ENCODE measurements at places on chromosomes 1 and 21.

DNA sequence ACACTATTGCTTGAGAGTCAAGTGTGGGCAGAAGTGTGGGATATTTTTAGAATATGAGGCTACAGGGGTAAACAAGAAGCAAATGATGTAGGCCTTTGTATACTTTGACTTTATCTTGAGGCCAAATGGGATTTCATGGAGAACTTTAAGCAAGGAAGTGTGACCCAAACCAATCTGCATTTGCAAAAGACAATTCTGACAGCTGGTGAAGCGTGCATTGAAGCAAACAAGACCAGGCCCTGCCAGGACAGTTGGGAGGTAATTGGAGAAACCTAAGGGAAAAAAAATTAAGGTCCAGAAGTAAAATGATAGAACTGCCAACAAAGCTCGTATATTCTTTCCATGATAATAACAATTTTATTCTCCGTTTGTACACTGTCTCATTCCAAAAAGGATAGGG is 168.3 kb downstream of the TM2D1 start:
- DNase-seq: no peak

- DNase-seq: no peak
Measured at GRCh38 chr1:201298396-201299381, 15.4 kb downstream of the PKP1 start.

- DNase-seq: no peak
Measured at GRCh38 chr1:169550294-169550693, 36.0 kb downstream of the F5 start.

DNA sequence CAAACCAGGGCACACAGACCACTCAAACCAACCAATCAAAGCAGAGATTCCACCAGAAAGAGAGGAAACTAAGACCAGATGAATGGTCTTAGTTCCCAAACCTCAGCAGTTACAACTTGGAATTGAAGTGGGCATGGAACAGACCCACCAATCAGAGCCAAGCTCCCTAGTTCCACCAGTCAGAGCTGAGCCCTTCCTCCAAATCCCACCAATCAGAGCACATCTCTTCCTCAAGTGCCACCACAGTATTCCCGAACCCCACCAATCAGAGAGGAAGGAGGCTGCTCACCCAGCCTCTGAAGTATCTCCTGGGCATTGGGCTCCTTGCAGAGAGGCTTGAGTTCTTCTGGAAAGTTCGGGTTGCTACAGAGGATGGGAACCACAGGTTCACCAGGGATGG is 1.4 kb downstream of the GUCA2A start:
- no peak for DNase-seq

GRCh38 chr1:112114540-112114939 is 125.1 kb upstream of the KCND3 start:
- DNase-seq: no peak

- DNase-seq: no peak
Measured at GRCh38 chr1:85650645-85651044, 57.6 kb downstream of the ZNHIT6 start.

DNA sequence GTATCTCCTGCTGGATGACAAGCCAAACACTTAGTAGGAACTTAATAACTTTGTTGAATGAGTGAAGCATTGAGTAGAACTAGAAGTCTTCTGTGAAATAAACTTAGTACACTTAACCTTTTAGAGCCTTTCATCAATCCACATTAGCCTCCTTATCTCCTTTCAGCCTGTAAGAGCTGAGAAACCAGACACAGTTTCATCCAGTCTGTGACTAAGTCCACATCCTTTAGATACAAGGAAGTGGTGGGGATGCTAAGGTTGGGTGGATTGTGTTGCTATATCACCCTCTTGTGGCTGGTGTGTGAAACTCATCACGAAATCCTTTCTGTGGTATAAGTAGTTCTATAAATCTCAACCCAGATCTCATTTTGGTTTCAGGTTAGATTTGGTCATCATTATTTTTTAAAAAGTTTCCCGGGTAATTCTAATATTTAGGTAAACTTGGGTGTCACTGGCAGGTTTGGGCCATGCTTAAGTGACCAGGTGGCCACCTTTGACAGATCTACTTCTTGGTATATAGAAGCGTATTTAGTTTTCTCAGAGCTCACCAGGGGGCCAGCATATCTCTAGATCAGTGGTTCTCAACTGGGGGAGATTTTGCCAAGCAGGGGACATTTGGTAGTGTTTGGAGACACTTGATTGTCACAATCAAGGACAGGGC is 27.8 kb upstream of the CD84 start:
- DNase-seq: peak; percentile 48

GRCh38 chr1:56525489-56526041 is 53.8 kb downstream of the PLPP3 start:
- no peak for DNase-seq

- no peak for DNase-seq
Measured at GRCh38 chr1:228998179-228998578, 262.9 kb downstream of the RHOU start.

DNA sequence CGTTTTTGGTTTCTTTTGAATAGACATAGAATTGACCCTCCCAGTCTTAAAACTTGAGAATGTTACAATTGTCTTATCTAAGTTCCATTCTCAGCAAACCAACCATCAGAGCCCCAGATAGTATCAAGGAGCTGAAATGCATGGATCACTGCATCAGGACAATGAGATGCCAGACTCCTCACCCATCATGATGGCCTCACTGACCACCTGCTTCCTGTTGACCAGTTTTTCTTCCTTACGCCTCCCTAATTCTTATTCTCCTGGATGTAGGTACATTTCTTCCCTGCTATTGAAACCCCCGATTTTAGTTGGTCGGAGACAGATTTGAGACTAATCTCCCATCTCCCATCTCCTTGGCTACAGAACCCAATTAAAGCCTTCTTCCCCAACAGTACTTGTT is 17.7 kb downstream of the MATN1 start:
- no peak for DNase-seq

DNA sequence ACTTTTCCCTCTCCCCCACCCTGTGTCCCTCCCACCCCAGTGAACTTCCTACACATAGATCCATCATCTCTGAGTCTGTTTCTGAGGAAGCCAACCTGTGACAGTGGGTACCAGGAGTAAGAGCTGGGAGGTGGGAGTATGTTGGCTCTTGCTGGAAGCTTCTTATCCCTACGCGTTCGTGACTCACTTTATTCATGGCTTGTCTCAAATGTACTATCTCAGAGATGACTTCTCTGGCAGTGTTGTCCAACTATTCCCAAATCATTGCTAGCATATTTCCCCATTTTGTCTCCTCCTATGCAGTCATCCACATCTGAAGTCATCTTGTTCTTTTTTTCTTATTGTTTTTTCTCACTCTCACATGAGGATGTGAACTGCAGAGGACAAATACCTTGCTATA is 88.0 kb downstream of the HIVEP3 start:
- DNase-seq: no peak

DNA sequence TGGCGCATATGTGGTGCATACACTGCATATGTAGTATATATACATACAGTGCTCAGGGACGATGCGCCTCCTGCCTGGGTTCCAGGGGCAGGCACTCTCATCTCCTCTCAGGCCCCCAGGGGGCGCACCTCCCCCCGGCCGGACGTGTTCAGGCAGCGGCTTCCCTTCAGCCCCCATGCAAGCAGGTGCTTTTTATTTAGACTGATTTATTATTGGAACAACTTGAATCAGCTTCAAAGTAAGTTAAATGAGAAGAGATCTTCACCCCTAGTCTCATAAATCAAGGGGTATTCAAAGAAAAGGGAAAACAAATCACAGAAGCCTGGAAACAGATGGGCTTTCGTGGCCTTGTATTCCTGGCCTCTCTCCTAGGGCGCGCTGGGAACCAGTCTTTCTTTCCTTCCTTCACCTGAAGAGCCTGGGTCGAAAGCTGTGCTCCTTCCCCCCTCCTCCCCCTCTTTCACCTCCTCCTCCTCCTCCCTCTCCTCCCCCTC is 64.6 kb downstream of the UBIAD1 start:
- no peak for DNase-seq

DNA sequence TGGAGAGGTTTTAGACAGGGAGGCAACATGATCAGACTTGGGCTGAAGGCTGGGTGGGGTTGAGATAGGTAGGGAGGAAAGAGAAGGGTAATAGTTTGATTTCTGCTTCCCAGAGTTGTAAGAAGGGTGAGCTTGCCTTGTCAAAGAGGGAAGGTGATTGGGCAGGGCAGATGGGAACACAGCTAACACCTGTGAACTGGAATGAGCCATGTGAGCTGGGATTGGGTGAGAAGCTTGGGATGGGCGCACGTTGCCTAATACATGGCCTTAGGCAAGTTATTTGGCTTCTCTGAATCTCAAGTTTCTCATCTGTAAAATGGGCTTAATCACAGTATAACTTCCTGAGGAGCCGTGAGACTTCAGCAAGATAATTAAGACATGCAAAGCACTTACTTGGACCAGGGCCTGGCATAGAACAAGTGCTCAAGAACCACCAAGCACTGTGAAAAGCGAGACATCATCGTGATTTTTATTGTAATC is 33.8 kb upstream of the ID3 start:
- DNase-seq: no peak

GRCh38 chr1:203038891-203039608 is 12.8 kb downstream of the PPFIA4 start:
- peak; percentile 72 for DNase-seq

GRCh38 chr1:29626726-29627125 is 390.4 kb downstream of the PTPRU start:
- no peak for DNase-seq

DNA sequence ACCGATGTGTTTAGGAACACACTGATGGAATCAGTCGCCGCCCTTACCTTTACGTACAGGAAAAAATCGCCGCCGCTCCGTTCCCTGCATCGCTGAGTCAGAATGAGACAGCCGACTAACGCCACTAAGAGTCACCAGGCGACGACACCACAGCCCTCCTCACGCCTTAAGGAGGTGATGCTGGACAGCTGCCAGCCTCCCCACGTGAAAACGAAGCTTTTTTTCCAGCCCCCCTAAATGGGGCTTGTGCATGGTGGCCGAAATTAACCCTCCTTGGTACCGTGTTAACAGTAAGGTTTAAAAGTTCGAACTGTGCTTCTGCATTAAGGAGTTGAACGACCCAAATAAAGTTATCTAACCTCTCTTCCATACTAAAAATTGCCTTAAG is 511 bp downstream of the DNTTIP2 start:
- DNase-seq: peak; percentile 57

DNA sequence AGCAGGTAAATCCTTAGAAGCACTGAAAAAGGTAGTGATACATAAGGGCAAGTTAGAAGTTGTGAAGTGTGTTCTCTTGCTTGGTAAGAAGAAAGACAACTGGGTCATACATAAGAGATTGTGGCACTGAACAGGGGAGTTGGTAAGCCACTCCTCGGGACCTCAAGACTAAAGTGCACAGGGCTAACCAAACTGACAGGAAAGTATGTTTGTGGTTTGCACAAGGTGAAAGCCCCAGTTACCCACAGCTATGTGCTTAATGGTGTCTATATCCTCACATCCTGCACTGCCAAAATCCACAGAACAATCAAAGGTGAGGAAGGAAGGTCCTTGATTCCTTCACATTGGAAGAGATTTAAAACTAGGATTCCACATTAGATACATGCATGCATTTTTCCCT is 276.5 kb downstream of the DNM3 start:
- DNase-seq: no peak

- DNase-seq: no peak
Measured at GRCh38 chr21:43842742-43843141, 22.3 kb upstream of the AGPAT3 start.

DNA sequence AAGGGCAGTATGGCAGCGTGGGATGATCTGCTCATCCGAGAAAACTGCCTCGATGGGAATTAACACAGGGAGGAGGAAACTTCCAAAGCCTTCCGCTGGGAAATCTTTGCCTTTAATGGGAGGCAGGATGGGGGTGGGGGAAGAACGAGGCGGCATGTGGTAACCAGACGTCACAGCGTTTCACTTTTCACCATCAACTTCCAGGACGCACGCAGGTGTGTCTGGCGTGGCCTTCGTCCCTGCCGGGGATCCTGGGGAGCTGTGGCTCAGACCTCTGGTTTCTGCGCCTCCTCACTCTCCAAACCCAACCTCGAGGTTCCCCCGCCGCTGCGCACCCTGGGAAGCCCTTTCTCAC is 282 bp downstream of the RSPH1 start:
- DNase-seq: no peak

DNA sequence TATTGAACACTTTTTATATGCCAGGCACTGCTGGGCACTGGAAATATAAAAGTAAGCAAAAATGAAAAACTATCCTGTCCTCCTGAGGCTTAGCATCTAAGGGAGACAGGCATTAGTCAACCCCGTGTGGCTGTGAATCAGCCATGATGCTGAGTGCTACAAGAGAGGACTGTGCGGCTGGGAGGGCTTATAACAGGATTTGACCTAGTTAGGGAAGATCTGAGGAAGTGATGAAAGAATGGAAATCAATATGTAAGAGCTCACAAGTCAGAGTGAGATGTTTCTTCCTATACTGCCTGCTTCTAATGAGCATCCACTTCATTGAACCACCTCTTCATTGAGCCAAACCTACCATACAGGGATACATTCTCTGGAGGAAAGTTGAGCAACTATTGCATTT is 15.1 kb downstream of the TRIM45 start:
- DNase-seq: no peak

GRCh38 chr21:33039536-33039935 is 13.8 kb downstream of the OLIG2 start:
- no peak for DNase-seq

GRCh38 chr1:207444514-207445217 is 9.5 kb upstream of the CR2 start:
- DNase-seq: no peak

- no peak for DNase-seq
Measured at GRCh38 chr21:22250355-22250754, 1252.1 kb downstream of the NCAM2 start.

DNA sequence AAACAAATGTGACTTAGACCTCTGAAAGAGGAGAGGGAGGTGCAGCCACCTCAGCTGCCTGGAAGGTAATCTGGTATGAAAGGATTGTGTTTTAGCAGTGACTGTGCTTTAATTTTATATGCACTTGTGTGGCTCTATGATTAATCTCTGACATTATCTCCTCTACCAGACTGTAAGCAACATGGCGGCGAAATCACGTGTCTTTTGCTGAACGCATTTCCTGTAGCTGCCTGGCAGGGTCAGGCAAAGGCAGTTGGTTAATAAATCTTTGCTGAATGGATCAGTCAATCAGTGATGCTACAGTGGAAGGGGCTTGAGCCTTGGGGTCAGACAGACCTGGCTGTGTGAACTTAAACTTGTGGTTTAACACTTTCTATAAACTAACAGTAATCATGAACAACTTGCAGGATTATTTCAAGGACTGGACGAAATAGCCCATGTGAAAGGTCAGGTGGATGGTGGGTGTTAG is 96.9 kb downstream of the ADSS2 start:
- DNase-seq: no peak

Data from left lobe of liver (tissue), 2 donors.